Stimulated activated naive CD4-positive, alpha-beta T cell (primary cell): ENCODE measurements at places on chromosomes 2 and 18.

DNA sequence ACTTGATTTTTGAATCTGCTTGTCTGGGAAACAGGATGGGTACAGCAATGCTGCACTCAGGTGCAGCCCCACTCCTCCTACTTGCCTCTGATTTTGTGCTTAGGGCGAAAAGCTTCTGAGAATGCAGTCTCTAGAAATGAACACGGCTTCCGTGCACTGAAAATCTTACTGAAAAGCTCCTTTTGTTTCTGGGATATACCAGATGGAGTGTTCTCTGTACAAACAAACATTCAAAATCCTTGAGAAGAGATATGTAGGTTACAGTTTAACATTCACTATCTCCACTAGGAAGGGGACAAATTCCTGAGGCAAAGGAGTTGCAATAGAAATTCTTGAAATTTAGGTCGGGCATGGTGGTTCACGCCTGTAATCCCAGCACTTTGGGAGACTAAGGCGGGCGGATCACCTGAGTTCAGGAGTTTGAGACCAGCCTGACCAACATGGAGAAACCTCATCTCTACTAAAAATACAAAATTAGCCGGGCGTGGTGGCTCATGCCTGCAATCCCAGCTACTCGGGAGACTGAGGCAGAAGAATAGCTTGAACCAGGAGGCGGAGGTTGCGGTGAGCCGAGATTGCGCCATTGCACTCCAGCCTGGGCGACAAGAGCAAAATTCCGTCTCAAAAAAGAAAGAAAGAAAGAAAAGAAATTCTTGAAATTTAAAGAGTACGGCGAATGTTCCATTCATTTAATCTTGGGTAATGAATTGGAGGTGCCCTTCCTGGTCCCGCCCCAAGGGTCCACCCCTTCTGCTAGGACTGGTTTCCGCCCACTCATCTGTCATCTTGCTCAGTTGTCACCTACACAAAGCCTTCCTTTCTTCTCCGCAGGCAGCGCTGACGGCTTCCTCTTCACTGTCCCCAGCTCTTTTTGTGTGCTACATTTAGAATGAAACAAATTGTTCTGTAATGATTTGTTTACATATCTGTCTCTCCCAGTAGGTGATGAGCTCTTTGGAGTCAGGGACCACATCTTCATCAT lies 92.4 kb downstream of the SOCS6 start:
- DNase-seq = no peak

DNA sequence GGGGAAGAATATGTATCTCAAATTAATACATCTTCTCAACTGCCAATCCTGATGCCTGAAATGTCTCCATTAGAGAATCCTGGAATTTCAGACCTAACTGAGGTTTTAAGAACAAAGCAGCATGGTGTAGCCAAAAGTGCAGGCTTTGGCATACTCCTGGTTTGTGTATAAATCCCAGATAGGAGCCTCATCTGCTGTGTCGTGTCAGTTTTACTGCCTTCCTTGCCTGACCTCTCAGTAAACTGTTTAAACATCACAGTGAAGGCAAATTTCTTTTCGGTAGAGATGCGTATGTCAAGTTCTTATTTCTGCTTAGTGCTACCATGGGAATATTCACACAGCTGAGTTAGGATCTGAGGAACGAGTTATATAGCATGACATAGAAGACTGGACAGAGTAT lies 7.3 kb downstream of the SCG2 start:
- no peak for DNase-seq

DNA sequence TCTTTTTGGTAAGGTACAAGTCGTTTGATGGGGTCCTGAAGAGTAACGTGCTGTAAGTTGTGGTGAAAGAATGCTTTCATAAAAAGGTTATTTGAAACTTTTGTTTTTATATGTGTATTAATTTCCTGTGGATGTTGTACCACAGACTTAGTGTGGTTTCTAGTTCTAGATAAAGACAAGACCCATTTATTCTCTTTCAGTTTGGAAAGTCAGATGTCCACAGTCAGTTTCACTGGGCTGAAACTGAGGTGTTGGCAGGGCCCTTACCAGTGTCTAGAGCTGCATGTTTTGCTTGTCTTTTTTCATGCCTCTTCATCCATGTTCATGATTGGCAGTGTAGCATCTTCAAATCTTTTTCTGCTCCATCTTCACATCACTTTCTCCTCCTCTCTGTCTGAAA lies 22.1 kb upstream of the DOCK10 start:
- DNase-seq = no peak

- DNase-seq = no peak
Observed at GRCh38 chr18:59629894-59630293, 67.3 kb downstream of the CCBE1 start.

DNA sequence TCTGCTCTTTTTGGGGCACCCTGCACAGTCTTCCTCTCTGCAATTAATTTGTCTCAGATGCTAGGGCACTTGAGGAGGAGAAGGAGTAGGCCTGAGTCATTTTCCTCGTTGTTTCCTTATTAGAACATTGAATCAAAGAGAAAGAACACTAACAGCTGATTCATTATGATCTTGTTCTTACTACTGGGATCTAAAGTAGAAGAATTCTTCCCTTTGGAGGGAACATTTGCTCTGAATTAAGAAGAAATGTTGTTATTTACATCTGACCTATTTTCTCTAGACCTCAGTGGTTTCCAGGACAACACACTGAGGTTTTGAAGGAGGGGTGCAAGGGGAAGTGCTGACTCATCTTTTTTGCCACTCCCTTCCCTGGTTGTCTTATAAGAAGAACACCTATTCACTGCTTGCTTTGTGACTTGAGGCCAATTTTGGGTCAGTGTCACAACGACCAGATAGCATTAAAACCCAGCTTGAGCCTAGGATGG lies 24.3 kb upstream of the STAT1 start:
- DNase-seq = no peak

DNA sequence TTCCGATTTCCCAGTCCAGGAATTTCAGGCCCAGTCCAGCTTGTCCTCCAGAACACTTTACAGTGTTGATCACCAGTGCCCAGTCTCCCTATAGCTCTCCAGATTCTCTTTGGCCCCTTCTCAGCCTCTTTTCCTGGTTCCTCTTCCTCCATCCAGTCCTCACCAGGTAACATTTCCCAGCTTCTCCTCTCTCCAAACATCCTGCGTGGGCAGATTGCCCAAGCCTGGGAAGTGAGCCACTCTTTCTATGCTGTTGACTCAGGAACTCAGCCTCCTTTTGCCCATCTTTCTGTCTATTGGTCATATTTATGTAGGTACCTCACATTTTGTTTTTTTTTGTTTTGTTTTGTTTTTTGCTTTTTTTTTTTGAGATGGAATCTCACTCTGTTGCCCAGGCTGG lies 109.4 kb downstream of the LYPD1 start:
- no peak for DNase-seq

GRCh38 chr2:29841386-29842004 lies 79.9 kb downstream of the ALK start:
- DNase-seq = no peak

- DNase-seq = no peak
Observed at GRCh38 chr2:164009756-164010337, 274.0 kb upstream of the FIGN start.

DNA sequence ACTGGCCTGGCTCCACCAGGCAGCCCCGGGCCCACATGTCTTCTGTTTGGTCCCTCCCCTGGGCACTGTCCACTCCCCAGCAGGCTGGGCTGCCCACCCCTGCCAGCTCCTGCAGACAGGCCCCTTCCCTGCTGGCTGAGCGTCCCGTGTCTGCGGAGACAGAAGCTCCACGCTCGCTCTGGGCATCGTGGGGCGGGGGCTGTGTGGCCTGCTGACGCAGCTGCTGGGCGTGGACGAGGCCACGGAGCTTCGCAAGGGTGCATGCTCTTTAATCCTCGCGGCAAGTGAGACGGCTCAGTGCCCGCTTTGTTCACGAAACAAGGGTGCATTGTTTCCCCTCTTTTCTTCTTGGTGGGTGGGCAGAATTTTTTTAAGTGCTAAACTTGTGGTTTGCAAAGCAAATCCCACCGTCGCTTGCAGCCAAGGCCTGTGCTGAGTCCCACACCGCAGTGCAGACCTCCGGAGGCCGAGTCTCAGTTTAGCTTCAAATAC lies 132.8 kb upstream of the CTDP1 start:
- DNase-seq = no peak
